ENCODE measurements at places on chromosomes 16 and 17.

GRCh38 chr16:74281300-74281699 is 15.3 kb upstream of the PSMD7 start:
- no peak for DNase-seq

GRCh38 chr17:47741109-47741792 is 8.2 kb downstream of the TBX21 start:
- DNase-seq = no peak

DNA sequence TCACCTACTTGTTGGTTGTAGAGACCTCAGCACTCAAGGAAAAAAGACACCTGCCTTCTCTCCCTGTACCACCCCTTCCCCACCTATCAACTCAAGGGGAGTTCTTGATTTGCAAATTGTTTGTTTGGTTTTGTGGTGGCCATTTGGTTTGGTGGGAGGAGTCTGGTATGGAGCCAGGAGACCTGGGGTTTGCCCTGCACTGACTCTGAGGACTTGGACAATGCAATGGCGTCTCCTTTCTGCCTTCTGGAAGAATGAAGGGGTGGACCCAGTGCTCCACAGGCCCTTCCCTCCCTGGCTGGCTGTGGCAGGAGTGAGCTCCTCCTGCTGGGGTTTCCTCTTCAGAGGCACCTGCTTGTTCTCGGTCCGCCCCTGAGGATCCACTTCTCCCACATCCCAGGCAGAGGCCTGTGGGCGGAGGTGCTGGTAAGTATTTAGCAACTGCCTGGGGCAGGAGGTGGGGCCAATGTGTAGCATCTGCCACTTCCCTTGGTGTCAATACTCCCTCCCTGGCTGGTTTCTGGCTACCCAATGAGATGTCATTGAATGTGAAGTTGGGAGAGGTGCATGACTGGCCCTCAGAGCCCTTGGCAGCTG is 164.5 kb downstream of the NTN1 start:
- DNase-seq = no peak

DNA sequence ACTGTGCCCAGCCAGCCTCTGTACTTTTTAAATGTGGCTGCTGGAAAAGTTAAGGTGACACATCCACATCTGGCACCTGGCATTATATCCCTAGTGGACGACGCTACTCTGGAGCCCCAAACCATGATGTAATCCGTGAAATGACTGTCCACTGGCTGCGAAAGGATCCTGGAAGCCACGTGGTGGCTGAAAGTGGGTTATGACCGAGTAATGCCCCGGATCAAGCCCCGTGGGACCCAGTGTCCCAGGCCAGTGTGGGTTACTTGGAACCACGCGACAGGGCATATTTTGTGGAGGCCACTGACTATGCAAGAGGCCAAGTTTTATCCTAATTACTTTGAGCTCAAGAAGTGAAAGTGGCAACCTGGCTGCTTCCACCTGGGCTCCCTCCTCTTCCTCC is 79.6 kb downstream of the PGS1 start:
- no peak for DNase-seq

DNA sequence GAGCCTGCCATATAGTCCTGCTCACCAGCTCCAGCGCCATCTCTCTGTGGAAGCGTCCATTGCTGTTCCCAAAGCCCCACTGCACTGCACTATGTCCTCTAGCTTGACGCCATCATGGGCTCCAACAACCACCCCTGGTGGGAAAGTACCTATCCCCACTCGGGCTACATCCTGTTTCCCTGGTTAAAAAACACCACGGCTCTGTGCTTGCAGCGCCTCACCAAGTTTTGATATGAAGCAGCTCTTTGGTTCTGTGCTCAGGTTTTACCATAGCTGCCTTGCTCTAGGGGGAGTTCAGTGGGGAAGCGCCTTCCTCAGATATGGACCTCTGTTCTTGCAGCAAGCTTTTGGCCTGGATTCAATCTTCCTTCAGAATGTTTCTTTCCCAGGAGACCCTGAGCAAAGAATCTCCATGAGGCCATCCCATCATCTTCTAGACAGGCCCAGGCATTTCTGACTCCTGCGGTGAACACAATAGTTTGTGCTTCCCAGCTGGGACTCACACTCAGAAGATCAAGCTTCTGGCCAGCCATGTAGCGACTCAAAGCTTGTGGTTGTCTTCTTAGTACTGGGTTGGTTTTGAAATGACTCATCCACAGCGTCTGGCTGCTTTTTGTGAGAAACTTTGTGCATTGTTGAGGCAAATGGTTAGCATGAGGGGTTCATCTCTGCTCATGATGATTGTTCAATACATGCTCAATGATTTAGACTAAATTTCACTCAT is 39.5 kb downstream of the DYNLRB2 start:
- DNase-seq = peak; percentile 34

GRCh38 chr16:3173892-3174617 is 13.9 kb upstream of the OR1F1 start:
- DNase-seq = peak; percentile 41

DNA sequence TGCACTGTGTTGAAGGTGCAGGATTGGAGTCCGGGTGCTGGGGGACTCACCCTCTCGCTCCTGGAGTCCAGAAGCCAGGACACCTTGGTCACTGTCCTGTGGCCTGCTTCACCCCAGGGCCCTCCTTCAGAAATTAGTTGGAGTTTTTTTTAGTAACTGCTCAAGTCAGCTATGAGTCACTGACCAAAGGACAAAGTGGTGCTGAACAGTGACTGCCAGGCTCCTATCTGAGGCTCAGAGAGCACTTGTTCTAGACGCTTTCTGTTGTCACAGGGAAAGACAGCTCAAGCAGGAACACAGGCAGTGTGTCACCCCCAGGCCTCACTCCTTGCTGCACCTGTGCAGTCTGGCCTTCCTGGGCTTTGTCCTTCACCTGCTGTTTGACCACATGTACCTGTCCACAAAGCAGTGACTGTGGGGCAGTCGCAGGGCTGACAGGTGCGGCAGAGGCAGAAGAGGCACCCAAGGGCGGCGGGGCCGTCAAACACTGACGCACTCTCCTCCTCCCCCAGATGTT is 4.1 kb upstream of the FAAP100 start:
- no peak for DNase-seq

- DNase-seq = no peak
These were observed 494.1 kb downstream of the TMEM114 start for GRCh38 chr16:8096211-8096610.

Data from T-helper 1 cell (primary cell).